Germinal center (tissue), 1 donor: ENCODE measurements at places on chromosomes 6 and 20.

DNA sequence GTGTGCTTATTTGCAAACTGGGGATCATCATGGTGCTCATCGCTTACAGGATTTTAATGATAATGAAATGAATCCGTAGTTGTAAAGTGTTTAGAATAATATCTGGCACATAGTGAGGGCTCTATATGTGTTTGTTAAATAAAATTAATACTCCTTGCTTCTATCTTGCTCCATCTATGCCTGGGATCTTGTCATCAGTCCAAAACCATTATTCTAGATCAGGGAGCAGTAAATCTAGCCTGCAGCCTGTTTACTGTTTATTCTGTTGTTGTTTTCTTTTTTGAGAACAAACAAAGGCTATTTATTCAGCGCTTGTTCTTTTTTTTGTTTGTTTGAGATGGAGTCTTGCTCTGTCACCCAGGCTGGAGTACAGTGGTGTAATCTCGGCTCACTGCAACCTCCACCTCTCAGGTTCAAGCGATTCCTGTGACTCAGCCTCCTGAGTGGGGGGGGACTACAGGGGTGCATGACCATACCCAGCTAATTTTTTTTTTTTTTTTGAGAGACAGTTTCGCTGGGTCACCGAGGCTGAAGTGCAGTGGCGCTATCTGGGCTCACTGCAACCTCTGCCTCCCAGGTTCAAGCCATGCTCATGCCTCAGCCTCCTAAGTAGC lies 8.1 kb downstream of the ACOT8 start:
- DNase-seq, result no peak

DNA sequence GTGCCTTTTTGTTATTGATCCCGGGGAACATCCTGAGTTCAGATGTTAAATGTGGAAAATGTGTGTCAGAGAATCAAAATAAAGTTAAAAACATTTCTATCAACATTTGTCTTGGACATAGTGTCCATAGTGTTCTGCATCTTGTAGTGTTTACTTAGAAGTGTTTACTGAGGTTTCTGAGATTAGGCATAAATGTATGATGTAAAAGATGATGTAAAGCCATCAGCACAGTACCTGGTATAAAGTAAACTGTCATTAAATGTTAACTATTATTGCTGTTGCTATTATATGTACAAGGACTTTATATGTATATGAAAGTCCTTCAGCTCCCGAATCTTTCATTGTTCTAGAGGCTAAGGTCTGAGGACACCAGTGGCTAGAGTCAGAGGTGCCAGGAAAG lies 28.2 kb upstream of the VEGFA start:
- no peak for DNase-seq

DNA sequence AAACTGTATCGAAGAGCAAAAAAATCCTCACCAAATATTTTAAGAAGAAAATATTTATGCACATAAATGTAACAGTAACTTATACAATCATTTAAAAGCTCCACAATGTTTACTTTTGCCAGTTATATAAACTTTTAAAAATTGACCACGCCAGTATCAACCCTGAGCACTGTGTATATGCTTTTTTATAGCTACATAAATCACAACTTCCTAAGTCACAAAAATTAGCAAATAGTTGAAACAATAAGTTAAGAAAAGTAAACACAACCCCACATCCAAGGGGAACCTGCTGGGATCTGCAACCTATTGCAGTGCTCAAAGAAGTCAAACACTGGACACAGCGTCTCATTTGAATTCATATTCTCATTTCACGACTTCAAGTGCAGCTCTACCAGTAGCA lies 89.8 kb upstream of the DST start:
- no peak for DNase-seq

DNA sequence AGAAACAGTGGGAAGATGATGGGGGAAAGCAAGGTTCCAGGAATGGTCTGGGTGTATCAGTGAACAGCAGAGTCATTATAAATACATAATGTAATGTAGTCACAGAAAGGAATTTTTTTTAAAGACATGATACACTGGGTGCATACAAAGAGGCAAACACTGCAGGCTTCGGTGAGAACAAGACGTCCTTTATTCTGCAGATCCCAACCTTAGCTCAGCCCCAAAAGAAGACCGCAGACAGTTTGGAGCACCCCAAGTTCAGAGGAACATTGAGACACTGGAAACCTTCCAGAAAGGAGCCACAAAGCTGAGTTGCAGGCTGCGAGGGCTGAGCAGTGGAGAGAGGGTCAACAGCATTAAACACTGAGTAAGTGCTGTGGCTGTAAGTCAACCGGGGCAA lies 30.6 kb upstream of the FOXC1 start:
- no peak for DNase-seq

DNA sequence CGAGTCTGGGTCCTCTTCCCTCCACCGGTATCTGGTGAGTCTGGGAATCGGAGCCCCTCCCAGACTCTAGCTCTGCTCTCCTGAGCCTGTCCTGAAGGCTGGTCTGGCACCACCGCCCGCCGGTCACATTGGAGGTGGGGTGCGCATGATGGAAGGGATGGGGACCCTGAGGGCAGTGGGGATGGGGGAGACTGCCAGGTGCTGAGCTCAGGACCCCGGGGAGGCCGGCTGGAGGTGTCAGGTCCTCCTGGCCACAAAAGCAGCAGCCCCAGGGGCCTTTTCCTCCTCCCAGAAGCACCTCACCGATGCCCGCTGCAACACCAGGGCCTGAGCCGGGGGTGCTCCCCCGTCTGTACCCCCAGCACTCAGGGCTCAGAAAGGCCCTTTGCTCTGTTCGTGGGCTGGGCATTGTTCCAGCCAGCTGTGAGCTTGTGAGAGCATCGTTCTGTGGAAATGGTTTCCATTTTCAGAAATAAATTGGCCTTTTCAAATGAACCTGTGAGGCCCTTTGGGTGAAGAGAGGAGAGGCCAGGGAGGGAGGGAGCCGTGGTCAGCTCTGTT lies 2.5 kb upstream of the NPBWR2 start:
- no peak for DNase-seq

DNA sequence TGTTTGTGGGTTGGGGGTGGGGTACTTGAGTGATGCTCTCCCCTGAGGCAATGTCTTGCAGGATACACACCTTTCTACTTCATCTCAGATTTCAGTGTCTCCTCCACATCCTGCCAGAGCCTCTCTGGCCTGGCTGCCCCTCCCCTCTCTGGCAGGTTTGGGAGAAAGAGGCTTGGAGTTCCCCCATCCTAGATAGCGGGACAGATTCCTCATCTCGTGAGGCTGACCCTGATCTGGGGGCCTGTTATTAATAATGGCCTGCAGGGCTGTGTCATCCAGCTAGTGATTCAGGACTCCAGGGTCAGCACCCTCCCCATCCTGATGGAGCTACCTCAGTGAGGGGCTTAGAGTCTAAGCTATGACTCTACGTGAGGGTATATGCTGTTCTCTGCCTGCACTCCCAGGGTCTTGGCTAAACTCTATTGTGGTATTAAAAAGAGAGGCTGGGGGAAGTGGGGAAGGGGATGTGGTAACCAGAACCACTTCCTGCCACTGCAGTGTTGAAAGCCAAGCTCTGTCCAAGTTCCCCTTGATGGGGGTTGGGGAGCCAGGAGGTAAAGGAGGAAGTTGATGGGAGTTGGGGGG lies 3.7 kb upstream of the MMP9 start:
- DNase-seq, result no peak

GRCh38 chr6:101302593-101302992 lies 90.9 kb upstream of the GRIK2 start:
- DNase-seq, result no peak

DNA sequence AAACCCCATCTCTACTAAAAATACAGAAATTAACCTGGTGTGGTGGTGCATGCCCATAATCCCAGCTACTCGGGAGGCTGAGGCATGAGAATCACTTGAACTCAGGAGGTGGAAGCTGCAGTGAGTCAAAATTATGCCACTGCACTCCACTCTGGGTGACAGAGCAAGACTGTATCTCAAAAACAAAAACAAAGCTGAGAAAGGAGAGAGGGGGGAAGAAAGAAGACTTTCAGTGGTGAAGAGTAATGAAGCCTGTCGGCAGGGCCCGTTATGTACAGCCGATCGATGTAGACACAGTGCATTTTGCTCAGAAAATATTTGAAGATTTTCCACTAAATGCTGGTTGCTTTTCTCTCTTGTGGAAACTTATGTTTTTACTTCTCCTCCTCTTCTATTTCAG lies 13.8 kb downstream of the VAPB start:
- no peak for DNase-seq

DNA sequence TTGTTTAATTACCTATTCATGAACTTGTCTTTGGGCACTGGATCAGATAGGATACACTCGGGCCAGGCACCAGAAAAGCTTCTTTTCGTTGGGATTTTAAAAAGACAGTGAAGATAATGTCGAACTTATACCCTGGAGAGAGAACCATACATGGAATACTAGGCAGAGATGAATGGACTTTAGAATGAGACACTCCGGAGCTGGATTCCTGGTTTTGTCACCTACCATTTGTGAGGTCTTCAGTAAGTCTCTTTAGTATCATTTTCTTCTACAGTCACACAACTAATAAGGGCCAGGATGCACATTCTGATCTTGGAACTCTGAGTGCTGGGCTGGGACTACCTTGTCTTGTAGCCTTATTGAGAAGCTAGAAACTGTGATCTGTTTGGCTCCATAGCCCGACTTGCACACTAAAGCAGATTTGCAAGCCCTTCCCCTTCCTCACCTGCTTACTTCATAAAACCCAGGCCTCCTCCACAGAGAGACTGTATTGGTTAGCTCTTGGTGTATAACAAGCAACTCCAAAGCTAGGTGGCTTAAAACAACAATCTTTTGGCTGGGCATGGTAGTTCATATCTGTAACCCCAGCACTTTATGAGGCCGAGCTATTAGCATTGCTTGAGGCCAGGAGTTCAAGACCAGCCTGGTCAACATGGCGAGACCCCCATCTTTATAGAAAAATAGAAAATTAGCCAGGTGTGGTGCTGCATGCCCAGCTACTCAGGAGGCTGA lies 7.4 kb upstream of the IFT52 start:
- no peak for DNase-seq

- DNase-seq, result no peak
Observed at GRCh38 chr6:146408583-146408982, 135.1 kb upstream of the RAB32 start.

GRCh38 chr6:31651602-31652191 lies 764 bp downstream of the BAG6 start:
- DNase-seq, result no peak

DNA sequence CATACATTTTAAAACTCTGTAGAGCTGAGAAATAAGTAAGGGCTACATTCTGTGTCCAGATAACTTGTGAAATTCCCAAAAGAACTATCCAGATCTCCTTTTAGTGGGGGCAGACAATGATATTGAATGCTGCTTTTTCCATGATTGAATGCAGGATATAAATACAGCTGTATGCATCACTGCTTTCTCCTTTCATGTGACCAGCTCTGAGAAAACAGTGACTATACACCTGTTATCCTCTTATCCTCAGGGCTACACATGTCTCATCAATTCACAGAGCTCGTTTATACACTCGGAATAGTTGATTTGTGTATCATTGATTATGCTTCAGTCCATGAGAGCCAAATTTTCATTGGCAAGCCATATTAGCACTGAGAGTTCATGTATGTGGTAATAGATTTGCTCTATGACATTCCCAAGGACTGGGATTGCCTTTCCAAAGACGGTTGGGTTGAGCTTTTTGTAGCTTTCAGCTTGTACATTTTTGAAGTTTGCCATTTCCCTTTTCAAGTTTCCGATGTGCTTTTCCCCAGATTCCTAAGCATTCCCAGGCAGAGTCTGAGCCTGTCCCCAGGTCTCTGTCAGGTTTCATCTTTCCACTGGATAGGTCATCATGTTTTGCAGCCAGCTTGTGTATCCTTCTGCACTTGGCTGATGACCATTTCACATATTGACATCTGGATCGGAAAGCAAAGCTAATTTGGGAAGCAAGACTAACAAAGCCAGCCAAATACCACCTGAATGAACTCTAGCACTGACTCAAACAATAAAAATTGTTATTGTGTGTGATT lies 97.7 kb downstream of the RFX6 start:
- DNase-seq, result no peak

GRCh38 chr6:118968416-118968815 lies 33.5 kb upstream of the MCM9 start:
- no peak for DNase-seq

- DNase-seq, result no peak
Observed at GRCh38 chr20:34627458-34627857, 49.4 kb downstream of the PIGU start.

DNA sequence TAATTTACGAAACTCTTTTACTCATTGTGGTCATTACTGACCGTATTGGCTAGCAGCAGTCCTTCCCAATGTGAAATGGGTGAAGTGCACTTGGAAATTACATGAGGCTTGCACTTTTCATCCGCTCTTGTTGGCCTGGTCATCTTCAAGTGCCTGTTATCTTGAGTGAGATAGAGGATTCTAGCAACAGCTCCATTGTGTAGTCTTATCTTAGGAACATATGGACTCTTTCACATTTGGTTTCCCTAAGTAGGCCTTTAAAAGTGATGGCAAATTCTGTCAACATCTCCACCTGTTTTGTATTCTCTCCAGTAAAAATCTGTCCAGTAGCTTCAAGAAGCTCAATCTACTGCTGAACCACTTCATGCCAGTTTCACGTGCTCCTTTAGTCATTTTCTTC lies 114.8 kb upstream of the MARCKS start:
- no peak for DNase-seq

- no peak for DNase-seq
Observed at GRCh38 chr20:54173653-54174456, at the start of gene CYP24A1. TSS of gene CYP24A1 (minus strand) at chr20:54173986. CDS start at chr20:54173579, 407 bp downstream.

- DNase-seq, result no peak
Observed at GRCh38 chr20:39390186-39390585, 428.0 kb downstream of the DHX35 start.

DNA sequence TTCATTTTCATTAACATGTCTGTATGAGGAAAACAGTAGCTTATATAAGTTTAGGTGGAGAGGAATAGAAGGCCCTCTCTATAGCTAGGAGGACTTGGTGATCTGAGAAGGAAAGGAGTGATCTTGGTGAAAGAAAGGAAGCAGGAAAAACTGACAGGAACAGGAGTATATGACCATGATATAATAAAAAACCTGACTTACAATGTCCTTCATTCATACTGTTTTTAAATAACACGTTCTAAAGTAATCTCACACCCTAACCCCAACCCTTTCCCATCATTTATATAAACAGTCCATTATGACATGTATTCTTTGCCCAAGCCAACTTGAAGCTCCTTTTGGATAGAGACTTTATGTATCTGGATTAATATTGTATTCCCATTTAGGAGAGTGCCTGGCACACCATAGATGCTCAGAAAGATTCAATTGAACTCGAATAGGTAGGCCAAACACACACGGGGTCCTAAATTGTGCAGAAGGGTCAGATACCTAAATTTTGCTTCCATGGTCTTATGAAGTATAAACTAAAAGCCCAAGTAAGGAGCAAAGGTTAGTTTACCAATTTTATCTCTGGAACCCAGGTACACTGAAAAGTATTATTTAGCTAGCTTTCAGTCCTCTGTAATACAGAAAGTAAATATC lies 75.9 kb downstream of the OR2B2 start:
- no peak for DNase-seq
